ENCODE measurements at places on chromosomes 12 and 14.

- DNase-seq, result peak; percentile 78
These were observed 9.5 kb downstream of the RITA1 start for GRCh38 chr12:113194971-113195391.

GRCh38 chr14:32826404-32827082 is 112.1 kb upstream of the NPAS3 start:
- DNase-seq, result peak; percentile 28

DNA sequence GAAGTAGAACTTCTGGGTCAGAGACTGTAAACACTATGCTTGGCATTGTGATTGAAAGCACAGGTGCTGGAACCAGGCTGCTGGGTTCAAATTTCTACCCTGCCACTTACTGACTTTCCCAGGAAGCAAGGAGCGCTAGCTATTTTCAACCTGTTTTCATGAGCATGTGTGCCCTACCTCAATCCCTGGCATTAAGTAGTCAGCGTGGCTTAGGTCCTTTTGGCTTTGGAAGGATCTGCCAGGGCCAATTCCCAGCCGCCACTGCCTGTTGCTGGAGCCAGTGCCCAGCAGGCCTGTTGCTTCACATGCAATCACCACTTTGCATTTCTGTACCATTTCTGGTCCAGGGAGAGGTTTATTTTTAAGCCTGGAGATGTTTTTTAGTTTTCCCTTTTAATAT is 196.3 kb downstream of the TRHDE start:
- DNase-seq, result no peak

- no peak for DNase-seq
These were observed 141.9 kb downstream of the NUBPL start for GRCh38 chr14:31703056-31703455.

GRCh38 chr14:90281261-90281660 is 24.9 kb downstream of the PSMC1 start:
- peak; percentile 52 for DNase-seq

- DNase-seq, result no peak
These were observed 361.3 kb upstream of the TMTC1 start for GRCh38 chr12:30144777-30145683.
